Stromal cell of bone marrow (primary cell): ENCODE measurements at places on chromosomes 7 and 10.

- no peak for DNase-seq
These were observed 186.1 kb upstream of the SLC26A5 start for GRCh38 chr7:103632005-103632639.

- DNase-seq: no peak
These were observed 18.1 kb upstream of the KCND2 start for GRCh38 chr7:120254845-120255244.

GRCh38 chr7:157674715-157675426 lies 338.1 kb downstream of the DNAJB6 start:
- no peak for DNase-seq

DNA sequence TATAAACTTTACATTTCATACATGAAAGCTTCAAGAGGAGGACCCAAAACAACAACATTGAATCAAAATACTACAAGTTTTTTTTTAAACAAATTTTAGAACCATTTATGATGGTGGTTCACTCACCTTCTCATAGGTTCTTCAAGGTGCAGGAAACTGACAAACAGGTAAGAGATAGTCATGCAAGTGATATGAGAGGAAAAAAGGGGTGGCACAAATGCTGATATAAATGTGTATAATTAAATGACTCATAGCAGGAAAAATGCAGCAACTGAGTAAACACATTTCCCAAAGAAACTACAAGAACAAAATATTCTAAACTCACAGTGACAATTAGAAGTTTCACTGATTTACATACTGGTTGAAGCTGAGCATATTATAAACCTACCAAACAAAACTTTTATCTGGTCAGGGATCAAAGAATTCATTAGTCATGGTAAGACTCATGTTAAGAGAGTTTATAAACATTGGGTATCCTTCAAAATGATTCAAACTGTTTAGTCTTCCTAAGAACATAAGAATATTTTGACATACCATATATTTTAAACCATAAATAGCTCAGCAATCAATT lies 14.1 kb downstream of the ZWINT start:
- DNase-seq: no peak

DNA sequence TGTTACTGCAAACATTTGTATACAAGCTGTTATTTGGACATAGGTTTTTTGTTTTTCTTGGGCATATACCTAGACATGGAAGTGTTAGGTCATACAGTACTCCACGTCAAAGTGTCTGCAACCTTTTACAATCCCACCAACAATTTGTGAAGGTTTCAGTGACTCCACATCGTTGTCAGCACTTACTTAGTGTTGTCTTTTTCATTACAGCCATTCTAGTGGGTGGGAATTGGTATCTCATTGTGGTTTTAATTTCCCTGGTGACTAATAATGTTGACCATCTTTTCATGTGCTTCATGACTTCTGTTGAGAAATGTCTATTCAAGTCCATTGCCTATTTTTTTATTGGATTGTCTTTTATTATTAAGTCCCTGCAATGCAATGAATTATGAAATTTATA lies 95.0 kb downstream of the UBE3C start:
- DNase-seq: no peak

DNA sequence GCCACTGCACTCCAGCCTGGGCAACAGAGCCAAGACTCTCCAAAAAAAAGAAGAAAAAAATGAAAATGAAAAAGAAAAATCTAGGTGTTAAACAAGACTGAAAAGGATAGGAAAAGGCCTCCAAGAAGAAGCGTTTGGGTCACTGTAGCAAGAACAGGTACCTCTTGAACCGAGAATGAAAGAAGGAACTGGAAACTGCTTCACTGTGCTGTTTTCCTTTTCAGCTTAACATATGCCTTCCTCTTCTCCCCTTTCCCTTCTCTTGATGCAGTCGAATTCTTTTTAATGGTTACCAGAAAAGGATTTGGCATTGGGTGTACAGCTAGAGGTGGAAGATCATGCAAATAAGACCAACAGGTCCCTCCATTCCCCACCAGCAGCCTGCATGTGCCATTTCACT lies 28.1 kb downstream of the LRRC4 start:
- DNase-seq: no peak

DNA sequence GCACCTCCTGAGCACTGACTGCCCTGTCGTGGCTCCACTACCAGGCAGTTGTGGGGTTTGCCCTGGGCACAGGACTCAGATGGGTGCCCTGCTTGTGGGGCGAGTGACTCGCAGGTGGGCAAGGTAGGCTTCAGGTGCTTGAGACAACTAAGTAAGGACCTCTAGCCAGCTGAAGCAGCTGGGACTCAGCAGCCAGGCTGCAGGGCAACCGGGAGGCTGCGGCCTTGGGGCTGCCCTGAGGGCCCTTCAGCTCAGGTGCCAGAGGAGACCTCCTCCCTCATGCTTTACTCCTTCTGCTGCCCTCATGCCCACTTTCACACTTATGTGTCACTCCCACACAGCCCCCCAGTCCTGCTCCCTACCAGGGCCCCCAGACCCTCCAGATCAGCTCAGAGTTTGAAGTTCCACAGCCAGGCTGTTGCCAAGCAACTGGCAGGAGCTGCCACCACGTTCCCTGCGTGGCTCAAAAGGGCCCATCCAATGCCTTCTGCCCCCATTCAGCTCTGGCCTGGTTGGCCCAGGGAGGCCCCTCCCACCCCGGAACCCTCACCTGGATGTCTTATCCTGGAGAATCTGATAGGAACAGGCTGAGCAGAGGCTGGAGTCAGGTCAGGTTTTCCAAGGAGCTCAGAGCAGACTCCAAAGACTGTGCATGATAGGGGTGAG lies 10.0 kb downstream of the TLX1 start:
- no peak for DNase-seq

- no peak for DNase-seq
These were observed 20.4 kb upstream of the NUP42 start for GRCh38 chr7:23161482-23161881.

DNA sequence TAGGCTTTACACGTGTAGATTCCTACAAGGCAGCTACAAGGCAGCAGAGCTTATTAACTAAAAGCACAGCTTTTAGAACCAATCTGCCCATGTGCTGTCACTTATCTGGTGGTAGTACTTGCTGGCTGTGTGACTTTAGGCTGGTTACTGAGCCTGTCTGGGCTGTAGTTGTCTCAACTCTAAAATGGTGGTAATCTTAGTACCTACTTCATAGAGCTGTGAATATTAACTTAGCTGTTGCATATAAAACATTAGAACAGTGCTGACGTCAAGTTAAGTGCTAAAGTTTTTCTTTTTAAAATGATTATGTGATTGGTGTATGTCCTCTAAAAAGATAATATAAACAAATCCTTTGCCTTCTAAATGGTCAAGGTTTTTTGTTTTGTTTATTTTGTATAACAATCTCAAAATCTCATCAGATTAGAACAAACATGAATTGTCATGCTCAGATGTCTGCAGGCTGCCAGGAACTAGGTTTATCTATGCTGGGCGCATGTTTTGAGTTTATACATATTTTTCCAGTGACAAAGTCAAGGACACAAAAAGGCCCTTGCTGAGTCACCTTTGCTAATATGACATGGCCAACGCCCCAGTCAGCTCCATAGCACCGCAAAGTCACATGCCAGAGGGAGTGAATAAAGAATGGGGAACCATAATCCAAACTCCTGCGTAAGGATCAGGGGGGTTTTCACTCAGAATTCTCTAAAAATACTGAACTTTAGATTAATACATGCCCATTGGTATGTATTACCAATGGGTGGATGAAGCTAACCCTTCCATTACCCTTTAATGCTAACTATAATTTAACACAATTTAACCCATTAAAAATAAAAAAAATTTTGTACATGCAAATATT lies 39.8 kb upstream of the ARL4A start:
- DNase-seq: no peak

- DNase-seq: no peak
These were observed 14.5 kb downstream of the LBX1 start for GRCh38 chr10:101214446-101215396.

- DNase-seq: no peak
These were observed 162.0 kb downstream of the KLF6 start for GRCh38 chr10:3622845-3623621.

DNA sequence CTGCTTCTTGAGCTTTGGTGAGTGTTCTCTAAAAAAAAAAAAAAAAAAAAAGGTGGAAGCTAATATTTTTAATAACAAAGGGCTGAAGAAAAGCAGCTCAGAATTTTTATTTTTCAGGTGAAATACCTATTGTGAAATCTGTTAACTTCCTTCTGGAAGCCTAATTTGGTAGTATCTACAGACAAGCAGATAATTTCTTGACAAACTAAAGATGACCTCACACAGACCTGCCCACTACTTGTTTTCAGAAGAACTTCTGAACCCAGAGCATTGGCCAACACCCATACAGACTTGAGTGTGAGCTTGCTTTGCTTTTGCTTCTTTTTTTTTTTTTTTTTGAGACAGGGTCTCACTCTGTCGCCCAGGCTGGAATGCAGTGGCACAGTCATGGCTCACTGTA lies 31.2 kb downstream of the LRRC4 start:
- DNase-seq: no peak

- peak; percentile 84 for DNase-seq
These were observed 182.7 kb upstream of the LYZL2 start for GRCh38 chr10:30812018-30812851.

- DNase-seq: no peak
These were observed 183.9 kb upstream of the FZD1 start for GRCh38 chr7:91080351-91080750.
